NCI-H2107 (cell line): ENCODE measurements at places on chromosomes 12 and 14.

- no peak for DNase-seq
These were observed 49.5 kb downstream of the TSPAN19 start for GRCh38 chr12:84986586-84986985.

DNA sequence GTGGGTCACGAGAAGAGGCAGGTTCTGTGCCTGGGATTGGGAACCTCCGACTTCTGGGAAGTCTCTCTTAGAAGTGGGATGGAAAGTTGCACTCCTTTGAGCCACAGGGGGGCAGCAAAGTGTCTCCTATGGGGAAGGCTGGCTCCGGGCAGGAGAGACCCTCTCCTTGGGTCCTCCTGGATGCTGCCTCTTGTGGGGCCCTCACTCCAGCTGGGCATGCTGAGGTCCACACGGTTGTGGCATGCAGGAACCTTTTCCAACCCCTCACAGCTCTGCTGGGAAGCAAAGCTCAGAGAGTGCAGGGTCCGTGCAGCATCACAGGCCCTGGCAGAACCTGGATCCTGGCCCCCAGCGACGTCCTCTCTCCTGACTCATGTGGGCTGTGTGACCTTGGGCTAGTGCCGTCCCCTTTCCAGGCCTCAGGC is 17.4 kb downstream of the SDSL start:
- peak; percentile 21 for DNase-seq

GRCh38 chr12:104720339-104721038 is 237.6 kb downstream of the SLC41A2 start:
- DNase-seq, result no peak

DNA sequence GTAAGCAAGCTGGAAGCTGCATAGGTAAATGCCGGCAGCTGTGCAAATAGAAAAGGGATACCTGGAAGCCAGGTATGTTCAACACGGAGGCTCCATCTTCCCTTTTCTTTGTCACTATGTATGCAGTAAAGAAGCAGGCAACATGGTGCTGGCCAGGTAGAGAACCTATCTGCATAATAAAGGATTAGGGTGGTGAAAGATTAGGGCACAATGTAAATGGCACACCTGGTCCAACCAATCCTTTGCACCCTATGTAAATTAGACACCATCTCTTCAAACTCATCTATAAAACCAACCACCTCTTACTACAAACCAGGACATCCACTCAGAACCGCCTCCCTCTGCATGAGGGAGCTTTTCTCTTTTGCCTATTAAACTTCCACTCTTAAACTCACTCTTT is 32.3 kb downstream of the RPS29 start:
- no peak for DNase-seq

- no peak for DNase-seq
These were observed 142.8 kb downstream of the FUT8 start for GRCh38 chr14:65555358-65555757.

DNA sequence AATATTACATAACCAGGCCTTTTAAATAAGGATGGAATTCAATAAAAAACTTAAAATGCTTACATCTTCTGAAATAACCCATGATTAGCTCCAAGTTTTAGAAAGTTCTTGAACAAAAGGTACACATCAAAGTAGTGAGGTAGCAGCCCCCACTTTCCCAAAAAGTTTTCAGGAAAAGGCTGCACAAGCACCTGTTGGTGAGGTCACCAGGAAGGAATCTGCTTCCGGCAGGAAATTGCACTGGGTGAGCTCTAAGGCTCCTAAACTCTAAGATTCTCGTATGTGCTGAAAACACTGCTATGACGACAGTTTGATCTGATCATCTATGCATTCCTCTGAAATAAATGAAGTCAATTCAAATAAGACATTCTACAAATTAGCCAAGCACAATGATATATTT is 34.3 kb upstream of the TTC7B start:
- DNase-seq, result no peak

DNA sequence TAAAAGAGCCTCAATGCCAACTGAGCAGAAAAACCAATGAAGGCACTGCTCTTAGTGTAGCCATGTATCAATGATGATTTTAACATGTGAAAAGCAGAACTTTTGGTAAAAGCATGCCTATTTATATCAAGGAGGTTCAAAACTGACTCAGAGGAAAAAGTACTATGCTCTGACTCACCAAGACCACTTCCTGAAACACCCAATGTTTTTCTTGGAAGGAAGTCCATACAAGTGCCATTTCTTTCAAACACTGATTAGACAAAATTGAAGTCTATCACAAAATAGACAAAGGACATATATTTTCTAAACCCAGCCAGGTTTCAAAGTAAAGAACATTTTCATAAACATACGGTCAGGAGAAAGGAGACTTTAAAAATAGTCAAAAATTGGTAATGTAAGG is 88.6 kb downstream of the EPS8 start:
- no peak for DNase-seq

DNA sequence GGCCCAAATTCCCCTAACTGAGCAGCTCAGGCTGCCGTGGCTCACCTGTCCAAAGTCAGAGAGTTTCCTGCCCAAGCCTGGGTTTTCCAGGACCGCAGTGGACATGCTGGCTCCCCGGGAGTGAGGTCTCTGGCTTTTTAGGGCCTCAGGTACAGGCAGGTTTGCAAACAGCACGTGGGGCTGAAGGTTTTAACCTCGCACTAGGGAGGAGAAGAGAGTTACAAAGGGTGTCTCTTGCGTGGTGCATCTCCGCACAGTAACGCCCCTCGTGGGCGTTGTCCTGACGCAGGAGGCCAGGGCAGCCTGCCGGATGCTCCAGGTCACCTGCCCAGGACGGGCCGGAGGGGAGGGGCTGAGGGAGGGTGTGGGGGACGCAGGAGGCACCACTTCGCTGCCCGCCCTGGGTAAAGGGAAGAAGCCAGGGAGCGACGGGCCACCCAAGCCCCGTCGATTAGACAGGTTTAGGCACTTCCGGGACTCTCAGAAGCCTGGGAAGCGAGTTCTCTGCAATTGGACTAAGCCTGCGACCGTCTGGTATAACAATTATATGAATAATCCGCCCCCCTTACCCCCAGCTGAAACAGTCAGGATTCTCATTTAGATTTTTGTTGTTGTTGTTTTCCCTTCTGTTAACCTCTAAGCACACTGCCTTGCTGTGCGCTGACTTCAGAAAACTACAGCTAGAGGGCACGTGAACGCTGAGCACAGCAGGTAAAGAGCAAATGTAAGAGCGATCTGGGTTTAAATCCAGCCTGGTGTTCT is at the start of gene PAH:
Gene PAH (minus strand): TSS at position 219 of the 762 bp plus-strand sequence. CDS start 114 bp downstream, at position 105.
- no peak for DNase-seq

DNA sequence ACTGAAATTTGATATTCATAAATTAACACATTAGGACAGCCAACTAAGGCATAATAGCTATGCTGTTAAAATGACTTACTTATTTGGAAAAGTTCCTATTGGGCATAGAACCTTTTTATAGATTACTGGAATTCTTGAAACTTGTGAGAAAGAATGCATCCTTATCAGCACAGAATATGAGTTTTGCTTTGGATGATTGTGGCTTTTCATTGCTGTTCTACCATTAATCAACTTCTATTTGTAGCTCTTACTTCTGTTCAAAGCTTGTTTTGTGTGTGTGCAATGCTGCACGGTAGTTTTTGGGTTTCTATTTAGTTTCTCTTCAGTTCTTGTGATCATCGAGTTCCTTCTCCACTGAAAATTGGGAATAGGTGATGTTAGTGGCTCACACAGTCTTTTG is 152.4 kb upstream of the PELI2 start:
- no peak for DNase-seq

GRCh38 chr12:34591966-34592365 is 569.7 kb downstream of the ALG10 start:
- DNase-seq, result no peak

DNA sequence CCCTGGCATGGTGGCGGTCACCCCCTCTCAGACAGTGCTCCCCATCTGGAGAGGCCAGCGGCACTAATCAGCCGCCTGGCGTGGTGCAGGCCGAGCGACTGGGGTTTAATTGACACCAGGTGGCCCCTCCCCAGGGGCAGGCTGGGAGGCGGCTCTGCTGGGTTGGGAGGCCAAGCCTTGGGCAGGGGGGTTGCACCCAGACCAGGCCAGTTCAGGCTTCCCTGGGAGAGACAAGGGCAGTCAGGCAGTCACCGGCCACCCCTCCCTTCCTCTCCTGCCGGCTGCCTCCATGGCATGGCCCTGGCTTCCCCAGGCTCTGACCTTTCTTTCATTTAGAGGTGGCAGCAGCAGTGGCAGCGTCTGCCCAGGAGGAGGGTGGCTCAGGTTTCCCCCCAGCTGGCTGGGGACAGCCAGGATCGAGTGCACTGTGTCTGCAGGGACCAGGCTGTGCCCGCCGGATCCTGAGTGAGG is 78.1 kb upstream of the NOS1 start:
- no peak for DNase-seq

DNA sequence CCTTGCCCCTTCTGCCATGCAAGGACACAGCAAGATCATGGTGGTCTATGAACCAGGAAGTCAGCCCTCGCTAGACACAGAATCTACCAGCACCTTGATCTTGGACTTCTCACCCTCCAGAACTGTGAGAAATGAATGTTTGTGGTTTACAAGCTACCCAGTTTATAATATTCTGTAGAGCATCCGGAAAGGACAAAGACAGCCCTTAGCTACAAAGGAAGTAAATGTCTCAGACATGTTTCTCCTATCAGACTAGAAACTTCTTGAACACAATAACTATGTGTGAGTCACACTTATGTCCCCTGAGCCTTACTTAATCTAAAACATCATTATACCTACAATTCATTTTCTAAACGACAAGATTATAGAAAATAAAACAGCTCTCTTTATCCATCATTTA is 176.7 kb downstream of the KLHL28 start:
- DNase-seq, result no peak

DNA sequence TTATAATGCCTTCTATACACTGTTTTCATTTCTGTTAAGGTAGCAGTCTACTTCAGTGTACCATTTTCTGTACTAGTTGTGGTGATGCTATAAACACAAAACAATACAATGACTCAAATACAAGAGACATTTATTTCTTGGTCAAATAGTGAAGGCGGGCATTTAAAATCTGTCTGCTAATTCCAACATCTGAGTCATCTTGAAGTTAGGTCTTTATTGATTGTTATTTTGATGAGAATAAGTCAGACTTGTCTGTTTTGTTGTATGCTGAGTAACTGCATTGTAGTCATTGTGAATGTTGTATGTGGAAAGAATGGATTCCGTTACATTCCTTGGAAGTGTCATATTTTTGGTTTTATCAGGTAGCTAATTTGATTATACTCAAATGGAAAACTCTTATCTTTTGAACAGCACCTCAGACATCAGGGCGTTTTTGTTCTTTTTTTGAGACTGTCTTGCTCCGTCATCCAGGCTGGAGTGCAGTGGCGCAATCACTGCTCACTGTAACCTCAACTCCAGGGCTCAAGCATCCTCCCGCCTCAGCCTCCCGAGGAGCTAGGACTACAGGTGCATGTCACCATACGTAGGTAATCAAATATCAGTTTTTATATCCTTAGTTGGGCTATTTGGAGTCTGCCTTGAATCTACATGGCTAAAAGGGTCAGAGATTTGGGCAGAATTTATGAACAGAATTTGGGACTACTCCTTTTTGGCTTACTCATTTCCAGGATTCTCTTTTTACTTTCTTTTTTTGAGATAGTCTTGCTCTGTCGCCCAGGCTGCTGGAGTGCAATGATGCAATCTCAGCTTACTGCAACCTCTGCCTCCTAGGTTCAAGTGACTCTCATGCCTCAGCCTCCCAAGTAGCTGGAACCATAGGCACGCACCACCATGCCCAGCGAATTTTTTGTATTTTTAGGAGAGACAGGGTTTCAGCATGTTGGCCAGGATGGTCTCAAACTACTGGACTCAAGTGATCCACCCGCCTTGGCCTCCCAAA is 56.8 kb downstream of the PAPLN start:
- no peak for DNase-seq
